Naive thymus-derived CD4-positive, alpha-beta T cell (primary cell): ENCODE measurements at places on chromosomes 7 and 10. TPM values are rescaled to one million over a fixed set of nuclear protein-coding genes. Genes with fewer than 3 reads are reported as not detected.

NANOS1 gene
- 0.19 TPM for total RNA-seq

FXYD4 gene
- not detected for total RNA-seq

GIMAP2 gene
- total RNA-seq = 80.3 TPM

NRG3 gene
- total RNA-seq = not detected

RBP3 gene
- not detected for total RNA-seq

- DNase-seq = no peak
Measured at GRCh38 chr10:46070749-46071148, 24.7 kb upstream of the MSMB start.

GRCh38 chr10:61931620-61932332, 30.3 kb downstream of the ARID5B start:
- no peak for DNase-seq

GRCh38 chr7:101598986-101599771, 29.9 kb downstream of the MYL10 start:
- DNase-seq = no peak

- DNase-seq = no peak
Measured at GRCh38 chr10:19809481-19809880, 6.8 kb upstream of the PLXDC2 start.

GRCh38 chr10:97964748-97965147, 65.7 kb downstream of the CRTAC1 start:
- DNase-seq = no peak

- DNase-seq = no peak
Measured at GRCh38 chr7:37971491-37971890, 51.1 kb downstream of the EPDR1 start.

DNA sequence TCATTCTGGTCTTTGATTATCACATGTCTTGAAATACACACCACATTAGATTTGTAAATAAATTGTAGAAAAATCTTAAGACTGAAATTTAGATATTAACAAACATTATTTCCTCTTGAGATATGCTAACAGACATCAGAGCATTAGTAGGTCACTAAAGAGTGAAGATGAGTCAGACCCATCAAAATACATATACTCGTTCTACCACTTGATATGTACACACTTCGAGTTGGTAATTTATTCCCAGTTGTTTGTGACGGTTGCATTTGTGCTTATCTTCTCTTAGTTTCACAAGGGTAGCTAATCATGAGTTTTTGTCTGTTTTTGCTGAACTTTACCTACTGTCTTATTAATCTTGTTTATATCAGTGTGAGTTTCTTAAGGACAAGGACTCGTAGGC, 383.4 kb downstream of the AUTS2 start:
- no peak for DNase-seq
